Osteocyte (in vitro differentiated cells): ENCODE measurements at places on chromosomes 3 and 15. TPM values are rescaled to one million over a fixed set of nuclear protein-coding genes. Genes with fewer than 3 reads are reported as not detected.

GRCh38 chr3:159645874-159646273, 342.8 kb upstream of the IL12A start:
- no peak for DNase-seq

- no peak for DNase-seq
Measured at GRCh38 chr3:184058029-184058428, 5.2 kb downstream of the HTR3C start.

GRCh38 chr3:152376351-152377183, 107.8 kb downstream of the MBNL1 start:
- no peak for DNase-seq

DNA sequence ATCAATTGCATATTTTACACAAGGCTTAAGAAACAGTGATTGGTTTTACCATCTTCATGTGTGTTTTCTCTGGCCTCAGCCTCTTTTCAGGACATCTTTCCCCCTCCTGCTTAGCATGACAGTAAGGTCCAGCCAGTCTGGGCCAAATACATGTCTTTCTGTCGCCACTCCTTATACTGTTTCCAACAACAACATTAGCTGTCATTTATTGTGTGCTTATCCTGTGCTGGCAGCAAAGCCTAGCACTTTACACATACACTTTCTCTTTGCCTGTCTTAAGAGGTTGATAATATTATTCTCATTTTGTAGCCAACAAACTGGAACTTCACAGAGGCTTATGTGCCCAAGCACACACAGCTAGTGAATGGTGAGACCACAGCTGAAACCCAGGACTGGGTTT, 37.8 kb downstream of the B3GALNT1 start:
- DNase-seq = no peak

GRCh38 chr3:159904455-159904854, 84.2 kb upstream of the IL12A start:
- DNase-seq = no peak

- DNase-seq = no peak
Measured at GRCh38 chr3:79871656-79872055, 103.9 kb upstream of the ROBO1 start.

GRCh38 chr3:129195731-129196256, 12.1 kb upstream of the CNBP start:
- DNase-seq = no peak

- no peak for DNase-seq
Measured at GRCh38 chr15:45156744-45157455, 27.1 kb downstream of the DUOX1 start.

DNA sequence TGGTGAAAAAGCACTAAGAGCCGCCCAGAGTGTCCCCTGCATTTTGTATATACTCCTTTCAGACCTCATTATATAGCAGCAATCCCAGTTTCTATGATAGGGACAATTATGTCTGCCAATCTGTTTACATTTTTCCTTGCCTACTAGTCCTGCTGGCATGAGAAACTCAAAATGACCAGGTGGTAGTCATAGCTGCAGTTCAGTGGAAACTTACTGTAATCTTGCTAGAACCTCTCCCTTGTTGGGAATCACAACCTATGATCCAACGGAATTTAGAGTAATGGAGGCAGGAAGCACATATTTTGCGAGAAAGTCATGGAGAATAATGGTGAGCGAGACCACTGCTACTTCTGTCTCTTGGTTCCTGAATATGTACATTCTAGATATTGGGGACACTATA, 28.6 kb upstream of the MINAR1 start:
- DNase-seq = no peak

- DNase-seq = no peak
Measured at GRCh38 chr3:194760494-194761137, 74.9 kb downstream of the FAM43A start.

- DNase-seq = no peak
Measured at GRCh38 chr3:151318313-151318712, 1.7 kb upstream of the GPR87 start.

- DNase-seq = no peak
Measured at GRCh38 chr3:180142041-180142440, 105.3 kb upstream of the PEX5L start.

- DNase-seq = no peak
Measured at GRCh38 chr3:179853176-179853575, 183.6 kb downstream of the PEX5L start.

DNA sequence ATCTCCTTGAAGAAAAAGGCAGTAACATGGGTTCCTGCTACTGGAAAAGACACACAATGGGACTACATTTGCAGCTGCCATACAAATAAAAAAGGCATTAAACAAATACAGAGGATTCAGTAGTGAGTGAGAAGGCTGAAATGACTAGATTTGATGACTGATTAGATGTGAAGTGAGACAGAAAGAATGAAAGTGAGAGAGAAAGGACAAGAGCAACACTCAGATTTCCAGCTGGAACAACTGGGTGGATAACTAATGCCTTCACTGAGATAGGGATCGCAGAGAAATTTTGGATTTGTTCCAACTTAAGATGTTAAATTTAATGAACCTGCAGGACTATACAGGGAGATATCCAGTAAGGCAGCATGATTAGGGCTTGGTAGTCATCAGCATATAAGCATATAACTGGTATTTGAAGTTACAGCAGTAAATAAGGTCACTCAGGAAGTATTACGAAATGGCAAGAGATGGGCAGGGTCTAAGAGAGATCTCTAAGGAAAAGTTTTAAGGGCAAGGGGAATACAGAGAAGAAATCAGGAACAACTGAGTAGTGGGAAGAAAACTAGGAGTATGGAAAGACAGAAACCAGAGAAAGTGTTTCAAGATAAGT, 8.2 kb downstream of the OSBPL11 start:
- DNase-seq = no peak

GRCh38 chr3:195043607-195044339, 227.2 kb downstream of the XXYLT1 start:
- no peak for DNase-seq

- DNase-seq = no peak
Measured at GRCh38 chr15:38557921-38558320, 6.7 kb downstream of the RASGRP1 start.

DNA sequence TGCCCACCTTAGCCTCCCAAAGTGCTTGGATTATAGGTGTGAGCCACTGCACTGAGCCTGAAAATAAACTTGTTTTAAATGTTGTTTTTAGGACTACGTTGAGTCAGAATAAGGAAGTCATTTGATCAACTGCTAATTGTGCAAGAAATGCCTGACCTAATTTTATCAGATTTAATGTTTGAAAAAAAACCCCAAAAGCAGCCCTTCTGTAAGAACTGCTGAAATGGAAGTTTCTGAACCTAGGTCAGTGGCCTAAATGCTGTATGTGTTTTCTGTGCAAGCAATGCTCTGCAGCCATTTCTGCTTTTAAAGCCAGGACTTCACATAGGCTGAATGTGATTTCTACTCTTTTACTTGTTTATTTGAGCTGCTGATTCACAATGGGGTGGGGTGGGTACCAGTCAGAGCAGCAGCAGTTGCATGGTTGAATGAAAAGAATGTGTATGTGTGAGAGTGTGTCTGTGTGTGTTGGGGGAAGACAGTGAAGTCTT, 6.6 kb downstream of the GPX1 start:
- no peak for DNase-seq

DNA sequence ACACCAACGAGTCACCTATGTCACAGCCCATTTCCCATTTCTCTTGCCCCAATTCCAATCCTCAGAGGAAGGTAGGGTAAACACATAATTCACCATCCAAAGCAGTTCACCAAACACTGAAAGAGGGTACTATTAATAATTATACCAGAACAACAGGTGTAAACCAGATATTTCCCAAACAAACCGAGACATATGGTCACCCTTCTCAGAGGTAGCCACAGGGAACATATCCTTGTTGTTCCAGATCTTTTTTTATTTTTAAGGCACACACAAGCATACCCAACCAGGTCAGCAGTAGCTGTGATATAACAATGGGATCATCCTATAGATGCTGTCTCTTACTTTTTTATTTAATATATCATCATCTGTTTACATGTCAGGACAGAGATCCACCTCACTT, 24.7 kb downstream of the MAGI1 start:
- no peak for DNase-seq

DNA sequence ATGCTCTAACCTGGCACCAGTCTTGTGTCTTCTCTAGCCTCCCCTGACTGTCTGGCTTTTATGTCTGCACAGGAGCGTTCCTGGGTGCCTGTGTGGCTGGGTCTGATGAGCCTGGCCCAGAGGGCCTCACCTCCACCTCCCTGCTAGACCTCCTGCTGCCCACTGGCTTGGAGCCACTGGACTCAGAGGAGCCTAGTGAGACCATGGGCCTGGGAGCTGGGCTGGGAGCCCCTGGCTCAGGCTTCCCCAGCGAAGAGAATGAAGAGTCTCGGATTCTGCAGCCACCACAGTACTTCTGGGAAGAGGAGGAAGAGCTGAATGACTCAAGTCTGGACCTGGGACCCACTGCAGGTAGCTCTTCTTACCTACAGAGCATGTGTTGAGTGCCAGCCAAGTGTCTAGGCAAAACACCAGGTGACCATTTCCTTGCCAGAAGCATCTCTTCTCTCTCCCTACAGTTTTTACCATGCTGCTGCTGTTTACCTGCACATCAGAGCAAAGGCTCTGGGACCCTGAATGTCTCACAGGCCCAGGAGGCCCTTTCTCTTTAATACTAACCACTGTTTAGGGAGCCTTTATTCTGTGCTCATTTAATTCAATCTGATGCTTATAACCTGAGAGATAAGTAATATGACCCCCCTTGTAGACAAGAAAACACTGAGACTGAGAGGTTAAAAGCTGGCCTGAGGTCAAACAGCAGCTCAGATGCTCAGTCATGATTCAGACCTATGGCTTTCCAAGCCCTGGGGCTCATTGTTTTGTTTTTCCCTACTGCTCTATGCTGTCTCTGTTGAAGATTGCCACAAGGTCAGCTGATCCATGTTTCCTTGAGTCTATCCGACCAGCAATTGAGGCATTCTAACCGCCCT, 10.4 kb downstream of the PODXL2 start:
- DNase-seq = no peak

GRCh38 chr15:67070150-67070549, 4.7 kb downstream of the SMAD3 start:
- no peak for DNase-seq

- no peak for DNase-seq
Measured at GRCh38 chr15:74892313-74892712, 2.5 kb downstream of the MPI start.

The GABRR3 gene
- not detected in 2 replicates for total RNA-seq

The PLXNB1 gene
- total RNA-seq = 76.7 and 88.2 TPM in 2 replicates

The LIPC gene
- not detected in 2 replicates for total RNA-seq

The ASB14 gene
- not detected in 2 replicates for total RNA-seq

The CHD2 gene
- 89.9 and 102 TPM in 2 replicates for total RNA-seq

The MCTP2 gene
- 0.26 and 0.32 TPM in 2 replicates for total RNA-seq

The CCR3 gene
- not detected in 2 replicates for total RNA-seq

The OIP5 gene
- total RNA-seq = 2.4 and 3.1 TPM in 2 replicates

The TAGLN3 gene
- not detected in 2 replicates for total RNA-seq

The ACAA1 gene
- 60.3 and 62.0 TPM in 2 replicates for total RNA-seq

The FBXW12 gene
- not detected in 2 replicates for total RNA-seq

The FSIP1 gene
- 0.31 and 0.54 TPM in 2 replicates for total RNA-seq

The IL16 gene
- not detected in 2 replicates for total RNA-seq

The ADAMTS7 gene
- 188 and 193 TPM in 2 replicates for total RNA-seq

The RHOV gene
- total RNA-seq = 0.34 and 0.46 TPM in 2 replicates
